ENCODE measurements at places on chromosomes 1 and 21.

DNA sequence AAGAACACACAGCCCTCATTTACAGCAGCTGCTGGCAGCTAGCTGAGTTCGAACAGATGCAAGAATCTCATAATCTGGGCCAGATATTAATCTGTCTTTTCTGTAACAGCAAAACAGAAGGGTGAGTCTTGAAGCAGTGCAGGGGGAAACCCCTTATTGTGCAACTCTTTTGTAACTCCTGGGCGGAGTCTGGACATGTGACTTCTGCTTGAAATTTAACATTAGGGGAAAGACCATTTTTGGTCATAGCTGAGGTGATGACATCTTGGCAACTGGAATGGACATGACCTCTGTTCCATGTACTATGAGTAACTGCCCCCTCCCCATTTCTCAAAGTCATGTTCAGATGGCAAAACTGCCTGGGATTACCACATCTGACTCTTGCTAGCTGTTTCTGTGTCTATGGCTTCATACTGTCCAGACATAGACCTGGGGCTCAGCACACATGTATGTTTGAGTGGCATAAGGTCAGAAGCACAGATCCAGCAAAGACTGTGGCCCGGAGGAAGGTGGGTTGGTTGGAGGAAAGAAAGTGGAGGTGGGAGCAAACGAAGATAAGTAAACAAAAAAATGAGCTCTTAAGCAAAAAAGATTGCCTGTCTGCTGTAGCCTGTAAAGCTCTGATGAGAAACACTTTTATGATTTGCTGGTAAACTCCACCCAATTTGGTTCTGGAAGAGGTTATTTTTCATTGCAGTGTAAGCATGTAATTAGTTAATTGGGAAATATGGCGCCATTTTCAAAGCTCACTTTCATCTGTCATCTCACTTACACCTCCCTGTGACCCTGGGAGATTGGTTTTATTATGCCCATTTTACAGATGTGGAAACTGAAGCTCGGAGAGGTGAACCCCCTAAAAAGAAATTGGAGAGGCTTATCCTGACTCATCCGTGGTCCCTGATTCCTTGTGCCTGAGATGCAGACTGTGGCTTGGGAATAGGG is 26.1 kb downstream of the ETS2 start:
- DNase-seq, result no peak

DNA sequence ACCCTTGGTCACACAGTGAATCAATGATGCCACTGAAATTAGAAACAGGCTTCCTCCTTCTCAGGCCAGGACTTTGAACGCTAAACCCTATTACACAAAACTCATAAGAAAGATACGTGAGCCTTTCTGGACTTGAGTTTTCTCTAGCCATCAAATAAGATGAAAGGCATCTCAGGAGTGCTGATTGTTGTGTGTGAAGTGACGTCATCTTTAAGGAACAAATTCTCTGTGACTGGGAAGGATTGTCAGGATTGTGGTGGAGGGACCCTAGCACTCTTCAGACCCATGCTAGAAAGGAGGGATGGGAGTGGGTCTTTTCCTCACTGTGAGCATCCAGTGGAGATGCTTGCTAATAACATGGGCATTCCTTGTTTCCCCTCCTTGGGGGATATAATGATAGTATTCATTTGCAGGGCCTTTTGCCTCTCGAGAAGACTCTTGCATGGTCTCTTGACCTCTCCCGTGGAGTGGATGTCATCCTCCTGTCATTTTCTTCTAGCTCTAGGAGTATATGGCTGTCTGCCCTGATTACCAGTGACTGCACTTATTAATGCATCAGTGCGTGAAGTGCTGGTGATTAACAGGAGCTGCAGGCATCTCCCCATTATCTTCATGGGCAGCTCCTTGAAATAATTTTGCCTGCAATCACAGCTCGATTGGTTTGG is 39.9 kb downstream of the SPATA46 start:
- DNase-seq, result no peak

- no peak for DNase-seq
These were observed 6.7 kb upstream of the CD55 start for GRCh38 chr1:207314816-207315215.

GRCh38 chr1:212491454-212491853 is 58.7 kb downstream of the NENF start:
- DNase-seq, result no peak
